HCT116 (cell line): ENCODE measurements at places on chromosomes 13 and 19. TPM values are rescaled to one million over a fixed set of nuclear protein-coding genes. Genes with fewer than 3 reads are reported as not detected.

DNA sequence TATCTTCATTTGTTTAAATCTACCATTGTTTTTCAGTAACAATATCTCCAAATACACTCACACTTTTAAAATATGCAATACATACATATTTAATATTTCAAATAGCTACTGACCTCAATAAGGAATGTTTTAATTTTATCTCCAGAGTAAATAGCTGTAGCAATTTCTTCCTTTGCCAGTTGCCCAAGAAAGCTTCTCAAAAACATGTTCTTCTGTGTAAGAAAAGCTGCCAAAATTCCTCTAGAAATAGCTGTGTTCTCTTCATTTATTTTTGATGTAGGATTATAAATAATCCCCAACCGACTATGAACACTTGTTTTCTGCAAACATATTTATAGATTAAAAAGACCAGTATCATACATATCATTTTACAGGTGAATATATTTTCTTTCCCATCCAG lies 150.5 kb downstream of the UGGT2 start:
- no peaks in the 10 kb centered on the region; the same call in 1 of the 2 replicates for H3K36me3 ChIP-seq
- H3K4me1 ChIP-seq = no peaks in the 10 kb centered on the region
- no peak for DNase-seq
- H3K4me3 ChIP-seq = no peak overlapping the region
- no peaks in the 10 kb centered on the region for H3K27me3 ChIP-seq

DNA sequence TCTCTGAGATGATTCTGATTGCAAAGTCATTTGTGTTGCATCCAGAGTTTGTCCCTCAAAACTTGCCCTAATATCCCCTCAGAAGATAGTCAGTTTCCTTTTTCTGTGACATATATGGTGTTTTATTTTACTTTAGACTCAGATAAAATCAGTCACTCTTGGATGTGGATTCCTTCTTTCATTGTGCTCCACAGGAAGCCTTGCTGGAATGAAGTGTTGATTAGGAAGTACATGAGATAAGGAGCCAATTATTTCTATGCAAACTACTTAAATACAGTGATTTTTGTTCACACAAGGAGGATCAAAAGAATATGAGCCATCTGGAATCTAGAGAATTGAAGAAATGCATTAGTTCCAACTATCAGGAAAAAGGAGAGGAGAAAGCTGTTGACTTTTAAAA lies 107.6 kb upstream of the RXFP2 start:
- H3K4me1 ChIP-seq = no peaks in the 10 kb centered on the region
- H3K27me3 ChIP-seq = peaks cover 5% of the 10 kb centered on the region; the same call in 1 of the 2 replicates
- DNase-seq = no peak
- no peaks in the 10 kb centered on the region for H3K36me3 ChIP-seq
- H3K4me3 ChIP-seq = no peak overlapping the region

- no peaks in the 10 kb centered on the region for H3K4me1 ChIP-seq
- DNase-seq = no peak
- no peaks in the 10 kb centered on the region for H3K36me3 ChIP-seq
- no peak overlapping the region for H3K4me3 ChIP-seq
These were observed 10.4 kb downstream of the ZNF93 start for GRCh38 chr19:19911150-19911549.

DNA sequence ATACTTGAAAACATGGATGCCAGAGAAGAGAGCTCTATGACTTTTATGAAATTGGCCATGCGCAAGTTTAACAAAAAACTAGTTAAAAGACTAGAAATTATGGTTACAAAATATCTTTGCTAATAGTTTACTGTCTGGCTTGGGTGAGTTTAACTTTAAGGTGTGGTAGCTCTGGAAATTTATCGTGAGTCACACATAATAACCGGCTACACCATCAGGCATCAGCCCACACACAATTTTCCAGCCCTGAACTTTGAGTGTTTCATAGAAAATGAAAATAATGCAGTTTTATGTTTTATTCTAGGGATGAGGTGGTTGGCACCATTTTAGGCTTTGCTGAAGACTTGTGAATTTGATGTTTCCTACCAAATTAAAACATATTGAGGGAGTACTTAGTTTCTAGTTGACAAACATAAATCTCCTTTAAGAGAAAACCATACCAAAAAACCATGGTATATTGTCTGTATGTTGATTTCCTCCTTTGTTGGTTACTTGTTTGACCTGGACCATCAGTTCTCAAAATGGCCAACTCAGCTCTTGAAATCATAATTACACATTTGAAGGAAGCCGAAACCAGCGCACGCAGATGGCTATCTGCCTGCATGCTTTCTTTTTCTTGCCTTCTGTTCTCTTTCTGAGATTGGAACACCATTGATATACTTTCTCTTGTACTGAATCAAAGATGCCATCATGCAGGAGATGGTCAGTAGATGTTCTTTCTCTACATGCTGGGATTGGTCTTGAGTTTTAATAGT lies 125.1 kb downstream of the AKAP11 start:
- H3K4me1 ChIP-seq = no peaks in the 10 kb centered on the region
- no peak overlapping the region for H3K27ac ChIP-seq
- H3K4me3 ChIP-seq = no peak overlapping the region

Gene SMIM44
- not detected for total RNA-seq

Gene ZNF229
- not detected for total RNA-seq

Gene GIPR
- total RNA-seq = 14.1 TPM

Gene KLK14
- total RNA-seq = 0.76 TPM

Gene ZNF582
- total RNA-seq = not detected

Gene GSX1
- total RNA-seq = not detected

Gene APLP1
- 41.2 TPM for total RNA-seq
